NCI-H1092 (cell line): ENCODE measurements at places on chromosomes 13 and 19.

DNA sequence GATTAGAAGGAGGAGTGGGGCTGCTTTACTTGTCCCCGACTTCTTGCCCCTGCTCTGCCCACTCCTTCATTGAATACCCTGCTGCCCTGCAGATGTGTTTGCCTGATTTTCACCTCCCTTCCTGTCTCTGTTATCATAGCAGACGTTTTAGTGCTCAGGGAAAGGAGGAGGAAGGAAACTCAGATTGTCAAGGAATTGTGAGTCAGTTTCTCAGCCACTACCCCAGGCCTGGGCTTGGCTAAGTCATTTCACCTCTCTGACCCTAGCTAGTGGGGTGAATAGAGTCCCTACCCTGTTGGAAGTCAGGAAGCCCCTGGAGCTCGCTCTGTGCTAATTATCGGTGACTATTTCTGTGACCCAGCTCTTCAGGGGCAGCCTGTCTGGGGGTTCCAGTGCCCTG, 3.9 kb downstream of the BCKDHA start:
- DNase-seq, result no peak

GRCh38 chr19:46634045-46634655, 1.9 kb downstream of the GNG8 start:
- DNase-seq, result no peak

DNA sequence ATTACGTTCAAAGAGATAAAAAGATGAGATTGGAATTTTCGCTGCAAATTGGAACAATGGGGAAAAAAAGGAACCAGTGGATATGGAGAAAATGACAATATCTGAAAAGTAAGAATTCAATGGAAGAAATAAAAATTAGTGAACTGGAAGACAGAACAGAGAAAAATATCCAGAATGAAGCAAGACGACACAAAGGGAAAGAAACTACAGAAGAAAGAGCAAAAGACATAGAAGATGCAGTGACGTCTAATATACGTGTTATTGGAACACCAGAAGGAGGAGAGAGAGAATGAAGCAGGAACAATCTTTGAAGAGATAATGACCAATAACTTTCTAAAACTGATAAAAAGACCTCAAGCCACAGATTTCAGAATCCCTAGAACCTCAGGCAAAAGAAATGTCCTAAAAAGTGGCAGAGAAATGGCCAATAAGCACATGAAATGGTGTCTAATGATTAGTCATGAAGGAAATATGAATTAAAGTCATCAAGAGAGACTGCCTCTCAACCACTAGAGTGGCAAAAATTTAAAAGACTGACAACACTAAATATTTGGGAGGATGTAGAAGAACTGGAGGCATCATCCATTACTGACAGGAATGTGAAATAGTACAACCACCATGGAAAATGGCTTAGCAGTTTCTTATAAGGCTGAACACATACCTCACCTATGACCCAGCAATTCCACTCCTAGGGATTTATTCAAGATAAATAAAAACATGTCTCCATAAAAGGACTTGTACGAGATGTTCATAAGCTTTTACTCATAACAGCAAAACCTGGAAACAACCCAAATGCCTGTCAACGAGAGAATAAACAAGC, 56.5 kb downstream of the GADD45B start:
- DNase-seq, result no peak

DNA sequence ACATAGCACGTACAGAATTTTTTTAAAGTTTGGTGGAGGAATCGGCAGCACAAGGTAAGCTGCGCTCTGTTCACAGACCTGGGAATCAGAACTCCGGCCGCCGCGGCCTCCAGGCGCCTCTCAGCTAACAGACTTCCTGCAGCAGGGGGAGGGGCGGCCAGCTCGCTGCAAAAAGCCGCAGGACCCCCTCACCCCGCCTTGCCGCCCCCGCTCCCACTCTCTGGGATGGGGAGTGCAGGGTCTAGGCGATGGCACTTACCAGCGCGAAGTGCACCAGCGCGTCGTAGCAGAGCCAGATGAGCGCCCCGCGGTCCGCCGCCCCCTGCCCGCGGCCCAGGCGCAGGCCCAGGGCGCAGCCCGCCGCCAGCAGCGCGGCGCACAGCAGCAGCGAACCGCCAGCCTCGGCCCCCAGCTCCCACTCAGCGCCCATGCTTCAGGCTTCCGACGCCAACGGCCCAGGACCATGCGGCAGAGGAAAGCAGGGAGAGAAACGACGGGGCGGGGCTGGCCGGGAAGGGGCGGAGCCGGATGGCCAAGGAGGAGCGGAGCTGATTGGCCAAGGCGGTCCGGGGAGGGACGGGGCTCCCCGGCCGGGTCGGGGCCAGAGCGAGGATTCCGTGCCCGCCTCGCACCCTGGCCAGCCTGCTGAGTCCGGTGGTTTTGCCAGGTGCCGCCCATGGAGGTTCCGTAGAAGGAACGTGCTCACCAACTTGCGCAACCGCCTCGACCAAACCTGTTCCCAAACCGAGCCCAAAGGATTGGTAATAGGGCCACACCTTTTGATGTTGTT, at the start of gene EBPL:
Gene EBPL, minus strand, starts transcription at position 492 of the 790 bp plus-strand sequence. Its CDS starts 62 bp downstream, at position 430.
- peak; percentile 84 for DNase-seq

- DNase-seq, result no peak
These were observed 23.1 kb downstream of the PSPC1 start for GRCh38 chr13:19759669-19760068.

DNA sequence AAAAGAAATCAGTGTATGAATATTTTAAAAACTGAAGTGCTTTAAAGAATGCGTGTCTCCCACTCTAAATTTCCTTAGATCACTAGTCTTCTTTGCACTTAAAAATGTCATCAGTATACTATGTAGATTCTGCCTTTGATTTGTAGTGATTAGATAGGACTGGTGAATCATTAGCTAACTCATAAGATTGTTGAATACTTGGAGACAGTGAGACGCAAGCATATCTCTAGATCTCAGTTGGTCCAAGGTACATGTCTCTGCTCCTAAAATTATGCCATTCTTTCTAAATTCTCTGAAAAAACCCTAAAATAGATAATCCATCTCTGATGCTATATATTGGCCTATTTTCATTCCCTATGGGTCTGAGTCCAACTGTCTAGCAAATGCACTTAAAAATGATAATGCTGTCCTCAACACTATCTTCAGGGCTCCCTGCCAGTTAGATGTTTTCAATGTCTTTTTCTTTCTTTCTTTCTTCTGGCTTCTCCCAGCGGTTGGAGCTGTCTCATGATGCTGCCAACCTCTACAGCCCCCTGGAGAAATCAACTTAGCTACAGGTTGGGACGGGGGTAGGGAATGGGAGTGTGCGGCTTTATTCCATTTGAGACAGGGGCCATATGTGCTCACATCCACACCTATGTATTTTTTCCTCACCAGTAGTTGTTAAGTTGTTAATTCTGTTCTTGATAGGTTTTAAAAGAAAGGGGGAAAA, 301.0 kb downstream of the NDFIP2 start:
- no peak for DNase-seq

DNA sequence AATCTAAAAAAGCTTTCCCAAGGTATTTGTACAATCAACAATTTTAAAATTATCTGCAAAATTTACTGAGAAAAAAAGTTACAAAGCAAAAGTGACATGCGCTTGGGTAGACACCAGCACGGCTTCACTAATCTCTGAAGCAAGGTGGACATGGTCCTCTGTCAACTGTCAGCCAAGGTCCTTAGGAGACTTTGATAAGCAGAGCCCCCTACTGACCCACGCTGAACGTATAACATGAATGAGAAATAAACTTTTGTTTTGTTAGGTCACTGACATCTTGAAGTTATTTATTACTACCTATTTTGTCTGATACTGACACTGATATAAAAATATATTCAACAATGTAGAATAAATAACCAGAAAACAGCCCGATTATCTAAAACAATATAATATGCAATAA, 100.7 kb upstream of the OBI1 start:
- DNase-seq, result no peak

- DNase-seq, result no peak
These were observed 115.6 kb upstream of the NBEA start for GRCh38 chr13:34826432-34826831.

- DNase-seq, result no peak
These were observed 5.0 kb downstream of the ZSCAN5A start for GRCh38 chr19:56309511-56310185.

GRCh38 chr19:34588249-34588648, 88.7 kb downstream of the SCGB2B2 start:
- no peak for DNase-seq

DNA sequence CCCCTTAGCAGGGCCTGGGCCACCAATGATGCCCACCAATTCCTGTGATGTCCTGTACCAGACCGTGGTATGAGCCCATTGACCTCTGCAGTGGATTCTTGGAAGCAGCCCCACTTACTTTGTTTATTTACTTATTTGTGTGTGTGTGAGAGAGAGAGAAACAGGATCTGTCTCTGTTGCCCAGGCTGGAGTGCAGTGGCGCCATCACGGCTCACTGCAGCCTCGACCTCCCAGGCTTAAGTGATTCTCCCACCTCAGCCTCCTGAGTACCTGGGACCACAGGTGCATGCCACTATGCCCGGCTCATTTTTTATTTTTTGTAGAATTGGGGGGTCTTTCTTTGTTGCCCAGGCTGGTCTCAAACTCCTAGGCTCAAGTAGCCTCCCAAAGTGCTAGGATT, 13.0 kb downstream of the MYO9B start:
- DNase-seq, result no peak

DNA sequence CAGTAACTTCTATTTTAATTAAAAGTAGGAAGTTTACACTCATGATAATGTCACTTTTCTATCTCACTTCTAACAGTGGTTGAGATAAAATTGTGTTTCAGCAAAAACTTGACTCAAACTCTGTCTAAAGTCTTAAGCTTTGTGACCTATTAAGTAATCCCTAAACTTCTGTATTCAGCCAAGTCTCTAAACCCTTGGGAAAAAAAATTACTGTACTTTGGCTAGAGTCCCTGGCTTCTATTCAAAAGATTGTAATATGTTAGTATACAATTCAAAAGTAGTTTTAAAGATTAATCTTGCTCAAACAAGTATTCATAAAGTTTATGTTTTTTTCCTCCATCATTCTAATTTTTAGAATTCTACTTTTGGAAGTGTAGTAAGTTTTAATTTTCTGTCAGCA, 1248.8 kb downstream of the UQCRFS1 start:
- DNase-seq, result no peak

GRCh38 chr19:55391702-55392615, 6.2 kb downstream of the RPL28 start:
- no peak for DNase-seq

- no peak for DNase-seq
These were observed 3.4 kb downstream of the LAIR2 start for GRCh38 chr19:54506079-54506478.
